ENCODE measurements at places on chromosomes 3 and 15.

DNA sequence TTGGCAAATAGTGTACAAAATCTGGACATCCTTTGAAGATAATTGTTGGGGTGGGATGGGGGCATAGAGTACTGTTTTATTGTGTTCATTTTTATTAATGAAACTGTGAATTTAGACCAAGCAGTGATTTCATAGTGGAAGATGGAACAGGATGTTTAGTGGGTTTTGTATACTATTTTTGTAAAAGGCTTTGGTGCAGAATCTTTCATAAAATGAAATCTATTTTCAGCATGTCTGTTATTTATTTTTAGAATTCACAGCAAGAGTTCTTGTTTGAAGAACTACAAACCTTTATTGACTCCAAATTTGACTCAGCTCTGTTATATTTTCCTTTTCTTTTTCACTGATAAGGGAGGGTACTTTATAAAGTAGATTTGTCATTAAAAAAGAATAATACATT, 145.4 kb downstream of the AKAP13 start:
- DNase-seq, result no peak

- no peak for DNase-seq
Measured at GRCh38 chr3:9686703-9687102, 16.9 kb upstream of the CPNE9 start.

- no peak for DNase-seq
Measured at GRCh38 chr15:68536331-68537095, 42.3 kb upstream of the CORO2B start.

GRCh38 chr3:197000211-197000610, 29.4 kb downstream of the MELTF start:
- DNase-seq, result no peak

- DNase-seq, result no peak
Measured at GRCh38 chr3:72152551-72153476, 367.9 kb upstream of the PROK2 start.

- no peak for DNase-seq
Measured at GRCh38 chr15:97759363-97759762, 201.1 kb upstream of the ARRDC4 start.

DNA sequence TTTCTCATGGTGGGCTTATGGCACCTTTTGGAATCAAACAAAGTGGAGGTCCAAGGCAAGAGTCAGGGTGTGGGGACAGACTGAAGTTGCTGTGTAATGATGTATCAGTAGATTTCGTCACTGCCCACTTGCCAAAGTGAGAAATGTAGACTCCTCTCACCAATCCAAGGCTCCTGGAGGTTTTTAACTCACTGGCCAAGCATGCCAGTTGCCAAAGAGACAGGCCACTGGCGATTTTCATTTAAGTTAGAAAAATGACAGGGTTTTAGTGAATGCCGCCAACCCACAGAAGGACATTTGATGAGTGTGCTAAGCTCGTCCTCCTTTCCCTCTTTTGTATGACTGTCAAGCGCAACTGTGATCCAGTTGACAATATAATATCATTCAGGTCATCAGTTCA, 209.2 kb downstream of the FEZF2 start:
- no peak for DNase-seq

DNA sequence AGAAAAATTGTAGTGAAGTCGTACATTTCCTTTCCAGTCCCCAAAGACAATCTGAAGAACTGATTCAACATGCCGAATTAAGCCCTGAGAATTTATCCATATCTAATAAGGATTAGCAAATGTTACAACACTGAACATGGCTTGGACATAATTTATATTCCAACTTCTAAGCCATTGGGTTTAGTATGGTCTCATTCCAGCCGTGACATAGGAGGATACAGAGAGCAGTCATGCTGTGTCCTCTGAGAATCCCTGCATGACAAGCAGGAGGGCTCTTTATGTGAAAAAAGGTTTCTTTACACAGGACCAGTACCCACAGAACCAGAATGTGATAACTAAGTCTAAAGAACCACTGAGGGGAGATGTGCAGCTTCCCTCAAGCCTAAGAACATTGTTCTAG, 231.9 kb upstream of the WNT5A start:
- no peak for DNase-seq

- DNase-seq, result no peak
Measured at GRCh38 chr15:60853109-60853508, 374.2 kb upstream of the ICE2 start.

DNA sequence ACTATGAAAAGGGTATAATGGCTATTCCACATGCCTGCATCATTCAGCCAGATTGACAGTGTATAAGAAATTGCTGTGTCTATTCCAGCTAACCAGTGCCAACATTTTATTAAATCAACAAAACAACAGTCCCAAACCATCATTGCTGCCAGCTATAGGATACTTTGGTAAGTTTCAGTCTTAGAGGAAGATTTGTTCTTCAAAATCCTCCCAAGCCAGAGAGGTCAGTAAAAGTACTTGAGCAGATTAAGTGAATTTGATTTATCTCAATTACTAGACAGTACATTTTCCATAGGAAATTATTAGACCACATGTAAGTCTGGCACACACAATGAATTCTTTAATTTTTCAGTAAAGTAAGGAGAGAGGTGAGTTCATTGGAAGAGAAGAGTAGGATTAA, 50.7 kb downstream of the TFG start:
- DNase-seq, result no peak

DNA sequence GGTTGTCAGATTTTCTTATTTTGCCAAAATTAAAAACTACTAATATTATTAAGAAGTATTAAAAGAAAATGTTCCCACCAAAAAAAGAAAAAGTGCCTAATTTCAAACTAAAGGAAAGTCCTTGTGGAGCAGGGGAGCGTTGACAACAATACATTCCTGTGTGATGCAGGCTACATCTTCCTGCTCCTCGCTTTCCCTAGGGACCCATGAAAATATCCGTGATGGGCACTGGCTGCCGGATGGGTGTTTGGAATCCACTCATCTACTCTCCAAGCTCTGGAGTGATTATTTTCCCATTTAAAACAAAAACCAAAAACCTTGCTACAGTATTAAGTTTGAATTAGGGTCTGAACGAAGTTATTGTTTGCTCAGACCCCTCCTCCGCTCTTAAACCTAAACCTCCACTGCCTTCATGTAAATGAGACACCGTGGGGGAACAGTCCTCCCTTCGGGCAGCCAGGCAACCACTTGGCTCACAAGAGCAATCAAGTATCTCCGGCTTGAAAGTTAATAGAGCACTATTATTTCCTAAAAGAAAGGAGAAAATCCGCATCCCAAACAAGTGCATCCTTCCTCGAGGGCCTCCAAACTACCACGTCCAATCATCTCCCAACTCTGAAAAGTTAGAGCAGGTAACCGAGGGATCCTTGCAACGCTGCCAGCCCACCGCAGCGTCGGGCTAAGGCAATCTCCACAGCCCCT, 1.5 kb downstream of the ITGB5 start:
- DNase-seq, result no peak

DNA sequence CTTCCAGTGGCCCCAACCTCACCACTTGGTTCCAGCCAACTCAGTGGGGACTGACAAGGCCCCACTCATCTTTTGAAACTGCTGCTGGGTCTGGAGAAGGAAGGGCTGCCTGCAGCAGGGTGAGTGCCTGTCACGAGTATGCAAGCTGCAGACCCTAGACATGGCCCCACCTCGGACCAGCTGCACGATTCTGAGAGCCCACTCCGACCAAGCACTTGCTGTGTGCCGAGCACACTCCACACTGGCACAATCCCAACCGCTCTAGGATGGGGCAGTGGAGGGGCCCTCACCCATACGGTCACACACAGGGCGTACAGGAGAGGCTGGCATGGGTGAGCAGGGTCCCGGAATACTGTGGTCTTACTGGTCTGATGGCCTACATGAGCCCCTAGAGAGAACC, 8.0 kb upstream of the PLXND1 start:
- no peak for DNase-seq

- no peak for DNase-seq
Measured at GRCh38 chr3:117150628-117151027, 441.0 kb downstream of the TUSC7 start.

- no peak for DNase-seq
Measured at GRCh38 chr3:4684976-4685375, 191.8 kb downstream of the ITPR1 start.

- DNase-seq, result no peak
Measured at GRCh38 chr15:66994927-66995656, 70.3 kb upstream of the SMAD3 start.

- DNase-seq, result no peak
Measured at GRCh38 chr3:133674290-133674919, 12.7 kb upstream of the TOPBP1 start.

- no peak for DNase-seq
Measured at GRCh38 chr15:65642594-65642993, 20.9 kb downstream of the SLC24A1 start.

GRCh38 chr3:172192830-172193415, 153.5 kb downstream of the FNDC3B start:
- no peak for DNase-seq

DNA sequence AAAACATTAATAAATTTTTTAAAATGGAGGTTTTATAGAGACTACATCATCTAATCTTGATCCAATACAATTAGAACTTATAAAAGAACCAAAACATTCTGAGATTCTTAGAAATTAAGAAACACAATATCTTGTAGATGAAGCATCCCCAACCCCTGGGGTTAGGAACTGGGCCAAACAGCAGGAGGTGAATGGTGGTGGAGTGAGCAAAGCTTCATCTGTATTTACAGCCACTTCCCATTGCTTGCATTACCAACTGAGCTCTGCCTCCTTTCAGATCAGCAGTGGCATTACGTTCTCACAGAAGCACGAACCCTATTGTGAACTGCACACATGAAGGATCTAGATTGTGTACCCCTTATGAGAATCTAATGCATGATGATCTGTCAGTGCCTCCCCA, 36.3 kb downstream of the KNL1 start:
- DNase-seq, result no peak

- DNase-seq, result no peak
Measured at GRCh38 chr3:139016430-139017048, 4.2 kb downstream of the PRR23B start.

DNA sequence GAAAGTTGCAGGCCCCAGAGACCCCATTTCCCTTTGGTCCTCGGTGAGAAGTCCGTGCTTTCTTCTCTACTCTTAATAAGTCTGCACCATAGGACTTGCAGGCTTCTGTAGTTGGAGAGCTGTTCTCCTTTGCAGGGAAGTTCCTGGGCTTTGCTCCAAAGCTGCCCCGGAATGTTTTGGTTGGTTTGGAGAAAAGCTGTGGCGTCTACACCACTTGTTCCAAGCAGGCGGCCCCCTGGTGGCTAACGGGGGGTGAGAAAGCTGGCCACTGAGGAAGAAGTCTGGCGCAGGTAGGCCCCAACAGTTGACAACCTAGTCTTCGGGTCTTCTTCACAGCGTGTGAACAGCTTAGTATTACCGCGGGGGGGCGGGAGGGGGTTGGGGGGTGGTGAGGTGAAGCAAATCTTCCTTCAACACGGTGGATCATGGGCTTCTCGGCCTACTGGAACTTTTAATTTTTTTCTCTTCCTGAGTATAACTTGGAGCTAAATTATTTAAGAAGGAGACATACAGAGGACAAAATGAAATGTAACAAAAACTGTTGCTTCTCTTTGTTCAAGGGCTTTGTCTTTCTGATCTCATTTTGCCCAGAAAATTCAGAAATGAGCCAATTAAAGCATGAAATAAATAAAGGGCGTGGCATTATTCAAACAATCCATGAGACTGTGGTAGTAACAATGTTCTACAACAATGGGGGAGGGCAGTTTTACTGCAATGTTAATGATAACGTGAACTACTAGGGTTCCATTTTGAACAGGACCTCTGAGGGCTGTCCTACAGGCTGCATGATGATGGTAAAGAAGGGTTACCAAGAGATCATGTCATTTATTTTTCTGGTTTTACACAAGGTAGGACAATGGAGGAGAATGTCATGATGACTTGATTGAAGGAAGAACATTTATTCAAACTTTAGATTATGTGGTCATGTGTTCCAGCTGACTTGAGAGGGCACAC, 2.2 kb upstream of the THRB start:
- no peak for DNase-seq

DNA sequence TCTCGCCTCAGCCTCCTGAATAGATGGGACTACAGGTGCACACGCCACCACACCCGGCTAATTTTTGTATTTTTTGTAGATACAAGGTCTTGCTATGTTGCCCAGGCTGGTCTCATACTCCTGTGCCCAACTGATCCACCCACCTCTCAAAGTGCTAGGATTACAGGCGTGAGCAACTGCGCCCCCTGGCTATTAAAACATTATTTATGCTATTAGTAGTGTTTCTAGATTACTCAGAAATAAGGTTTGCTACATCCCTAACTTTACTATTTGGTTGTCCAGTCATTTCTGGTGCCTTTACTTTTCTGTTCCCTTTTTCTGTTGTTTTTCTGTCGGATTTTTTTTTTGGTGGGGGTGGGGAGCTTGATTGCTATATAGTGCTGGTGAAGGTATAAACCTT, 393.6 kb upstream of the TPM1 start:
- no peak for DNase-seq

DNA sequence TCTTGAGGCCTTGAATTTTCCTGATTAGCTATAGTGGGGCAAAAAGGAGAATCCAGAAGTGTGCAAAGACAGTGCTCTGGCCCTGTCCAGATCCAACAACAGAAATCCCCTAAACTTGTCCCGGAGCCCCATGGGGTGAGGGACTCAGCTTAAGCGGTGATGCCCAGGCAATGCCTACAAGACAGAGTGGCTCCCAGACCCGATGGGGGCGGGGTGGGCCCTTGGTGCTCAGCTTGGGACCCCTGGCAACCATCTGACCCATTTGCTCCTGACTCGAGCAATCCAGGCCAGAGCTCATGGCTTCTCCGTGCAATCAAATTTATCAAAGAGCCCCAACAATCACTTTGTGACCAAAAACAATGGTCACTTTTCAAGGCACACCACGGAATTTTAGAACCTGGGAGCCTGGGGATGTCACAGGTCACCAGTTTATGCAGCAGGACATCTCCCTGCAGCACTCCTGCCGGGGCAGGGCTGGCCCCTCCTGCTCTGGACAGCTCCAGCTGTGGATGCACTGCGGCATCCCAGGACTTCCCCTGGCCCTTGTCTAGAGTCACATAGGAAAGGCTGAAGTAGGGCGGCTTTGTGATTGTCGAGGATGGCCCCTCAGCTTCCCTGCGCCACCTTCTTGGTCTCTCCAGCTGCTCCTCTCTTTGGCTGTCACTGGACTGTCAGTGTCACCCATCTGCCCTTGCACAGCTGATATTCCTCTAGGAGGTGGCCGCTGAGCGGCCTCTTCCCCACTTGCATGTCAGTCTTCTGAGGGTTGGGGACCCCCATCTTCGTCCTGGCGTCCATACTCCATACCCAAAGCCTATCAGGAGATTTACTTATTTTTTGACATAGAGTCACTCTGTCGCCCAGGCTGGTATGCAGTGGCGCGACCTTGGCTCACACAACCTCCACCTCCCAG, 28.4 kb downstream of the RGMA start:
- no peak for DNase-seq

DNA sequence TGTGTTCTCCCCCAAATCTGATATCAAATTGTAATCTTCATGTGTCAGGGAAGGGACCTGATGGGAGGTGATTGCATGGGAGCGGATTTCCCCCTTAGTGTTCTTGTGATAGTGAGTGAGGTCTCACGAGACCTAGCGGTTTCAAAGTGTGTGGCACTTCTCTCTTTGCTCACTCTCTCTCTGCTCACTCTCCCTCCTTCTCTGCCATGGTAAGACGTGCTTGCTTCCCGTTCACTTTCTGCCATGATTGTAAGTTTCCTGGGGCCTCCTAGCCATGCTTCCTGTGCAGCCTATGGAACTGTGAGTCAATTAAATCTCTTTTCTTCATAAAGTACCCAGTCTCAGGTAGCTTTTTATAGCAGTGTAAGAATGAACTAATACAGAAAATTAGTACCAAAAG, 30.6 kb upstream of the OR5H6 start:
- no peak for DNase-seq
